Activated CD4-positive, alpha-beta T cell treated with anti-CD3 and anti-CD28 coated beads, Interleukin-2, amount 50 U/mL, for 24 hours (primary cell): ENCODE measurements at places on chromosomes 11 and 22.

DNA sequence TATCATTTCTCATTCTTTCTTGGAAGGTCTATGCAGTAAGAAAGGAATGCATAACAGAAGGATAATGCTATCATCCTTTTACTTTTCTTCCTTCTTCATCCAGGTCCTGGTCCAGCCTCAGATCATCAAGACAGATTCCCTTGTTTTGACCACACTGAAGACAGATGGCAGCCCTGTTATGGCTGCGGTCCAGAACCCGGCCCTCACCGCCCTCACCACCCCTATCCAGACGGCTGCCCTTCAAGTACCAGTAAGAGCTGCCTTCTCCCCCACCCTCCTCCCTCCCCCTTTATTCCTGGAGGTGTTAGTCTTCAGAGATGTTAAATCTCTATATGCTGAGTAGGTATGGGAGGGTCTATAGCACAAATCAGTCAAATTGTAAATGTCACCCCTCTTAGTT lies 37.9 kb downstream of the SREBF2 start:
- DNase-seq: no peak

DNA sequence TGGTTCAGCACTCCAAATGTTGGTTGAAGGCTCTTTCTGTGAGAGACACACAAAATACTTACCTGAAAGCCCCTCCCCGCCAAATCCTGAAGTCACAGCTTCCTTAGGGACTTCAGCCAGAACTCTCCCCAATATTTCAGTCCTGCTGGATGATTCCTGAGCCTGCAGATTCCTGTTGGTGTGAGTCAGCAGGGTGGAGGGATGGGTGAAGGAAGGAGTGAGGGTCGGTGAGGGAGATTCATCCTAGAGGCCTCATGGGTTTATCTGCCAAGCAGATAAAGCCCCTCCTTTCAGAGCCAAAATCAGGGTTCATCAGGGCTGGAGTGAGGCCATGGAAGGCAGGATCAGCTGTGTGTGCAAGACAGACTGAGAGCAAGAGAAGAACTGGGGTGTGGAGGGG lies 37.9 kb downstream of the SMIM38 start:
- no peak for DNase-seq

DNA sequence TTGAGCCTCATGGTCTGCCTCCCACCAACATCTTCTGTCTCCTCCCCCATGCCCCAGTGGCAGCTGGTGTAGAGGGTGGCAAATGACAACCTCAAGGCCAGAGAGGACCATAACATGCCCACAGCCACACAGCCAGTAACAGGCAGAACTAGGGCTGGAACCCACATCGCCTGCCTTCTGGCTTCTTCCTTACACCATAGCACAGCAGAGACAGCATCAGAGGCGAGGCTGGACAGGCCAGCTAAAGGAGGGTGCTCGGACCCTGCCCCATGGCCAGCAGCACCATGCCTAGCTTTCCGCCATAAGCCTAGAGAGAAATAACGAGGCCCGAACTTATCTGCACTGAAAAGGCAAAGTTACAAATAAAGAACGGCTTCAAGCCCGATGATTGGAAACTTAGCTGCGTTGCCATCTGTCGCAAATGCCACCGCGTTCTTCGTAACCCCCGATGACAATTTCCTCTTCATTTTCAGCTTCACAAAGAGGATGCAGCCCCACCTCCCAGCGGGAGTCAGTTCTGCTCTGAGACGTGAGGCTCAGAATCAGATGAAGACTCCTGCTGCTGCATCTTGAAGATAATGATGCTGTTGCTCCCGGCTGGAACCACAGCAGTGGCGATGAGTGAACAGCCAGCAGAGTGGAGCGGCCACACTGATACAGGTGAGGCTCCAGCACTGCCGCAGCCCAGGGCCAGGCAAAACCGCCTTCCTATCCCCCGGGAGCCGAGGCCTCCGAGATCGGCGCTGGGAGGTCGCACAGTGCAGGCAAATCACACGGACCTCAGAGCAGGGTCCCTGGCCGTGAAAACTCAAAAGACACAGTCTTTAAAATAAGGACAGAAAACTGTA lies 73.8 kb upstream of the RTL6 start:
- no peak for DNase-seq

DNA sequence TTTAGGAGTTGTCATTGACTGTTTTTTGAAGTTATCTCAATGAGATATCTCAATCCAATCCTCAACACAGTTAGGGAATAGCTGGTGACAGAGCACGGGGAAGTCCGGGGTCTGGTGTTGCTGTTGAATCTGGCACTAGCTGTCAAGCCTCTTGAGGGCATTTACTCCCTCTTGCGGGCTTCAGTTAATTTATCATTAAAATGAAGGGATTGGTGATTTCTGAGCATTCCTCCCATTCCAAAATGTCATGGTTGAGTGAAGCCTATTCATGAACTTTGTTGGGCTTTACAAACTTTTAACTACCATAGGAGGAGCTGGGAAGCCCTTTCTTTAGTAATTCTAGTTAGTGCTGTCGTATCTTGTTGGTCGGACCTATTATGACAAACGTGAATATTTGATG lies 40.2 kb downstream of the UVRAG start:
- no peak for DNase-seq

DNA sequence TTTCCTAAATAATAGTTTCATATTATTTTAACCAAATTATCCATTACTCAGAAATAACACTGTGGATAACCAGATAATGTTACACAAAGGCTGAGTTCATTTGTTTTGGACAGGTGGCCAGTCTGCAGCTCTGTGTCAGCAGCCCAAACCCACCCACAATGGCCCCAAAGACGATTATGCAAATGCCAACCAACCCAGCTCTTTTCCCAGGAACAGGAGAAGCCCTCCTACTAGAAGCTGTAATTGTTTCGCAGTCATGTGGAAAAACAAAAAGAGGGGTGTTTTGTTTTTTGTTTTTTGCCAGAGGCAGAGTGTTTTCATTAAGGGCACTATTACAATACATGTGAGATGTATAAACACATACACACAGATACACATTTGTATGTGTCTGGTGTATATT lies 102.1 kb downstream of the FCHSD2 start:
- DNase-seq: no peak

DNA sequence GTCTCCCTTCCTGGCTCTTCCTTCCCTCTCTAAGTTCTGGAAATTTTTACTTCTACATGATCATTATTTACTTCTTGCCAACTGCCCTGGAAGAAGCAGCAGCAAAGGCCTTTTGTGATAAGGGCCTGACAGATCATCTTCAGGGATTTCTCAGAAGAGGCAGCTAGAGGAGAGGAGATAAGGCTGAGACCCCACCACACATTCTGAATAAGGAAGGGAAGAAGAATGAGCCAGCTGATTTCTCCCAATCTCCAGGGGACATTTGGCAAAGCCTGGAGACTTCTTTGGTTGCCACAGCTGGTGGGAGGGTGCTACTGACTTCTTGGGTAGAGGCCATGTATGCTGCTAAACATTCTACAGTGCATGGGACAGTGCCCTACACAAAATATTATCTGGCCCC lies 122.4 kb upstream of the OR9Q1 start:
- no peak for DNase-seq

- no peak for DNase-seq
Observed at GRCh38 chr11:123457187-123457770, 27.2 kb downstream of the GRAMD1B start.

GRCh38 chr11:69531717-69532088 lies 50.2 kb downstream of the LINC01488 start:
- no peak for DNase-seq
